CD4-positive, alpha-beta T cell treated with Interleukin-15 for 4 hours (primary cell): ENCODE measurements at places on chromosomes 3 and 15.

DNA sequence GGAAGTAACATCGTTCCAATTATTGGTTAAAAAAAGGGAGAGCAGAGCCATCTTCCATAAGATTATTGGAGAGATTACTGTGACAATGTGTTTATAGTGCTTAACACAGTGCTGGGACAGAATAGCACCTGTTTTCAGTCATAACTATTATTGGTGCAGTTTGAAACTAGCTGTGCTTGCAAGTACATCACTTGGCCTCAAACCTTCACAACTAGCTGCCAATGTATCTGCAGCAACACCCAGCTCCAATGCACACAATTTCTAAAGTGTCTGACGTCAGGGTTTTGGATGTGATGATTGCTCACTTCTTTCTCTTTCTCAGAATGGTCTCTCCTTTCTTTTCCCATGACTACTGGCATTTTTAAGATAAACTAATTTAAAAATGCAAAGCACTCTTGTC is 246.2 kb downstream of the SV2B start:
- DNase-seq, result no peak

GRCh38 chr3:132773071-132773619 is 50.9 kb upstream of the NPHP3 start:
- no peak for DNase-seq

- no peak for DNase-seq
These were observed 49.1 kb downstream of the DNASE1L3 start for GRCh38 chr3:58161435-58162398.

DNA sequence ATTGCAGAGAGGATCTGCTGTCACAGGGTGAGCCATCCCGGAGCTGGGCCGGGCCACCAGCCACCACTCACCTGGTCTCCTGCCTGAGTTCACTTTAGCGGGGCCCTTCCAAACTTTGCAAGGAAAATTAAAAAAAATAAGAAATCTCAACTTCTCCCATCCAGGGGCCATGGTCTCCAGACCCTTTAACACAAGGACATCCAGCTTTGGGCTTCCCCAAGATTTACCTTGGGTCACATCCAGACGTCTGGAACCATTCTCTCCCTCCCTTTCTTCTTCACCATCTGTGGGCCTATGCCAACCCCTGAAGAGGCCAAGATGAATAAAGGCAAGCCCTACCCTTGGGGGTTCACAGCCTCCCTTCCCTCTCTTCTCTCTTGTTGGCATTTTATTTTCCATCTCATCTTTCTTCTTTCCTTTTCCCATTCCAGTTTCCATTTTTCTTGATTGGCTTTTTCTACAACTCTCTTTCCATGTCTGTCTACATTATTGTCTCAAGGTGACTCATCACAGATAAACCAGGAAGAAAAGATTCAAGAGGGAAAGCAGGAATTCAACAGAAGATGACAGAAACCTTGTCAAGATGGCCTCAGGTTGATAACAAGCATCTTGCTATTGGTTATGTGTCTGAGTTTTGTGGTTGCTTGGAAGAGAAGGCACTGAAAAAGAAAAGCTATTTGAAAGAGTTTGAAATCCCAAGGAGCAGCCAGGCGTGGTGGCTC is 49.5 kb downstream of the ITGA11 start:
- no peak for DNase-seq

DNA sequence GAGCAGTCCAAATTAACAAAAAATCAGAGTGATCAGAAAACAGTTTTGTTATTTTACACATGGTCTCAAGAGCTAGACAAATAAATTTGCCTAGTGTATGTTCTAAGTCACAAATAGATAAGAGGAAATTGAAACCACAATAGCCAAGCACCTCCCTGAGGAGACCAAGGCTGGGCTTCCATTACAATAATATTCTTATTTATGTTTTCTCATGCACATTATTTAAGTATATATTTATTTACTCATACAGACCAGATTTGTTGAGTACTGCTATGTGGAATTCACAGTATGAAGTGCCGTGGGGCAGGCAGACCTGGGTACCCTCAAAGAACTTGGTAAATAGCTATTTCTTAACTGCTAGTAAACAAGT is 242.3 kb upstream of the ICE2 start:
- DNase-seq, result no peak

- no peak for DNase-seq
These were observed 1.1 kb downstream of the FAM107A start for GRCh38 chr3:58575971-58576652.

- no peak for DNase-seq
These were observed 144.3 kb downstream of the ALCAM start for GRCh38 chr3:105511031-105511430.

DNA sequence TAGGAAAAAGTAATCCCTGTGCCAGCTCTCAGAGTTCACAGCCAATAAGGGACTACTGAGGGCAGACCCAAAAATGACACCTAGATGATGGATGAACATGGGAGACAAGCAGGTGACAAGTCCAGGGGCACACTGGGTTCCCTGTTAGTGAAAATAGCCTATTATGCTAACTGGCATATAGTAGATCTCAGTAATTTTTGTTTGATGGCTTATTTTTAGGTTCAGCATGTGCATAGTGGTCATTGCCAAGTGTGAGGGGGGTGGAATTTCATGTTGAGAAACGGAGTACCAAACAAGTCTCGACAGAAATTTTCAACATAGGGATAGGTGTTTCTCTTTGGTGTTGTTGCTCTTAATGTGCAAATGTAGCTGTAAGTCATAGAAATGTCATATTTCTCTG is 6.4 kb upstream of the ITGB5 start:
- no peak for DNase-seq

DNA sequence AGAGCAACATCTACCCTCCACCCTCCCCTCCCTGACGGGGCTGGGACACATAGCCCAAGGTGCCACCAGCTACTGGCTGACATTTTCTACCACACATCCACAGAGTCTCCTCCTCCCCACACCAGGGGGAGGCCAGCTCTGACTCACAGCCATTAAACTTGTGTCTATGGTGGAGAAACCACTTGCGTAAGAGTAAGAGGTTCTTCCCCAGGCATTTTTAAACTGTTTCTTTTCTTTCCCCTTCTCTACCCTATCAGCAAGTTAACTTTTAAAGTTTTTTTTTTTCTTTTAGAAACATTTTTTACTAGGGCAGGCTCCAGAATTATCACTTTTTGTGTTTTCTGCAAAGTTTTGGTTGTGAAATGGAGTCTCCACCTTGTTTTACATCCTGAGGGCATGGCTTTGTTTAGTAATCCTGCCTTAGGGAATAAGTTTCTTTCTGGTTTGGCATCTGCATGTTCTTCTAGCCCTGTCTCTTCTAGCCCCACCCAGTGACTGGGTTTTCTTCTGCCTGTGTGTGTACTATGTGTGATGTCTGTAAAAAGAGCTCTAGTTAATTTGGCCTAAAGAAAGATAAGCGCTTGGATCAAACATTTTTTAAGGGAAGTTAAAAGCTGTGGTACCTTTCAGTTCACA is 148.8 kb upstream of the GADL1 start:
- DNase-seq, result no peak
